Hair follicular keratinocyte (primary cell): ENCODE measurements at places on chromosomes 16 and 17. TPM values are rescaled to one million over a fixed set of nuclear protein-coding genes. Genes with fewer than 3 reads are reported as not detected.

DPEP1 gene
- not detected in 2 replicates for total RNA-seq

NPIPA3 gene
- total RNA-seq = 0.70 TPM in 1 of 2 replicates, not detected in the other

NKD1 gene
- total RNA-seq = 0.16 and 0.23 TPM in 2 replicates

TBC1D26 gene
- total RNA-seq = not detected in 2 replicates

PLLP gene
- total RNA-seq = 9.0 and 12.4 TPM in 2 replicates

MT1A gene
- 3.5 and 5.2 TPM in 2 replicates for total RNA-seq
